ENCODE measurements at places on chromosomes 16 and 17. TPM values are rescaled to one million over a fixed set of nuclear protein-coding genes. Genes with fewer than 3 reads are reported as not detected.

The PYDC1 gene
- total RNA-seq = not detected

The SLC16A11 gene
- 2.4 TPM for total RNA-seq

The CLEC18A gene
- total RNA-seq = not detected

The ASIC2 gene
- not detected for total RNA-seq

The RHBDF1 gene
- 66.8 TPM for total RNA-seq

The CTNS gene
- total RNA-seq = 27.7 TPM

The SLC38A8 gene
- not detected for total RNA-seq

The TNFRSF13B gene
- total RNA-seq = not detected

The SNX20 gene
- not detected for total RNA-seq

The RSAD1 gene
- 25.8 TPM for total RNA-seq

The ITGA2B gene
- not detected for total RNA-seq

The APOBR gene
- not detected for total RNA-seq

The C17orf100 gene
- 0.63 TPM for total RNA-seq

The ALOX12B gene
- total RNA-seq = not detected

The SP2 gene
- total RNA-seq = 3.7 TPM

The HSD11B2 gene
- not detected for total RNA-seq

The TMEM235 gene
- not detected for total RNA-seq
